ENCODE measurements at places on chromosomes 2 and 18.

- DNase-seq, result no peak
These were observed 125.9 kb downstream of the NFATC1 start for GRCh38 chr18:79521416-79522205.

DNA sequence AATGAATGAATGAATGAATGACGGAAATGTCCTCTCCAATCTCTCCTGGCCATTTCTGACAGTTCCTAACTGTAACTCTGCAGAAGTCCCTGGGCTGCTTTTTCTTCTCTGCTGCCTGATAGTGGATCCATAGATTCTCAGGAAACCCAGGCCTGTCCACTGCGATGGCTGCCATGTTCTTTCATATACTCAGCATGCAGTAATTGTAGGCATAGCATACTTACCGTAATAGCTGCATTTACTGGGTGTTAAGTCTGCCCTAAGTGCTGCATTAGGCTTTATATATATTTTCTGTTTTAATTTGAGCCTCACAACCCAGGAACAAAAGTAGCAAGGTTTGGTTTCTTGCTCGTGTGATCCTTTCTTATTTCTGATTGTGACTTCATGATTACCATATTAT is 122.9 kb downstream of the DCC start:
- no peak for DNase-seq

DNA sequence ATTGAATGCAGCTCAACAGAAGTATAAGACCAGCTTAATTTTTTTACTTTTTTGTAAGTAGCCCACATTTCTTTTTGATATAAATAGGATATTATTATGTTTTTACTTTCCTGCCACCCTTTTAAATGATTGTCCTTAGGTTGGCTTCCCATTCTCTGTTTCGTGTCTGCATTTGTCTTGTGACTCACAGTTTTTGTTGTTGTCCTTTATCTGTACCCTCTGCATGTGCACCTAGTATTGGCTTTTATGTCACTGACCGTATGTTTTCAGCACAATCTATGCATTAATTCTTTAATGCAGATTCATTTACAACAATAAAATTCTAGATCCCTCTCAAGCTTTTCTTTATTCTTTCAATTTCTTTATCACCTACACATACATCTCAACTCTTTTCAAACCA is 474.2 kb upstream of the FANCL start:
- DNase-seq, result no peak

DNA sequence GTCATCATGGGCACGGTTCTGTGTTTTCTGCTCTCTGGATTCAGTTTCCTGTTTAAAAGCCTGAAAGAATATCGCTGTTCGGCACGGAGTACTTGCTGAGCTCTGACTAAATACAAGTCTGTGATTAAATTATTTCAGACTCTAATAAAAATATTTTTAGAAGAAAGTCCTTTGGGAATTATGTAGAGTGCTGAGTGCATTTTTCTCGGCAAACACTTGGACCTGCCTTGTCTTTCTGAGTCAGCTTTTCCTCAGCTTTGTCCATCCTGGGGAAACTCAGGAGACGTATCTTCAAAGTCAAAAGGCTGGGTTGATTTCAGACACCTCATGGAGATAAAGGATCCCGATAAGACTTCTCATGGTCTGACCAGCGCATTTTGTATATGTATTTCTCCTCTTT is 45.9 kb downstream of the IL1R2 start:
- no peak for DNase-seq

GRCh38 chr2:237068005-237068576 is 17.6 kb upstream of the COPS8 start:
- DNase-seq, result no peak

GRCh38 chr18:11553098-11553940 is 56.1 kb upstream of the SLC35G4 start:
- peak; percentile 84 for DNase-seq

DNA sequence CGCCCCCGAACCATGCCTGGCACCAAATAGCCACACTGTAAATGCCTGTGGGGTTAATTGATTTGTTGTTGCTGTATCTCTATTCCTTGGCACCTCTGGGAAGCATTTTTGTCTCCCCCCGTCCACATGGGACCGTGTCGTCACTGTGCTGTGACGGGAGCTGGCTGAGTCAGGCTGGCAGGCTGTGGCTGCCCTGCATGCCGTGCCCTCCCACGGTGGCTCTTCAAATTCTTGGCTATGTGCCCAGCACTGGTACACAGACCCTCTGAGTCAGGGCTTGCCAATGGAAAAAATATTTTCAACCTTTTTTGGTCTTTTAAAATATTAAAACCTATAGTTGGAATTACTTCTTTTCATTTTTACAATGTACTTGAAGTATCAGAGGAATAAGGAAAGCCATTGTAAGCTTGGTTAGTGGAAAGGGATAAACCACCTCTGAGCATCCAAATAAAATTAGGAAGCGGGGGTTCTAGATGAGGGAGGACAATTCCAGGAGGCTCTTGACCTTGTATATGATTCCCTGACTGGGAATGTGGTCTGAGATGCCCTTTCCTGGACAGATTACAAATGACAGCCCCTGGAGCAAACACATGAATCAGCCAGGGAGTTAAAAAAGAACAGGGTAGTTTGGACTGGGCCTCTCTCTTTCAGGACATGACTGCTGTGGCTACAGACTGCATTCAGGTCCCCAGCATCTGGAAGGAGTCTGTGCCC is 59.4 kb downstream of the DGKD start:
- DNase-seq, result peak; percentile 60

- no peak for DNase-seq
These were observed 608.5 kb downstream of the RNF144A start for GRCh38 chr2:7525746-7526145.

All from HT-29 (cell line).